Transverse colon (tissue), 4 donors: ENCODE measurements at places on chromosomes 13 and 19. TPM values are rescaled to one million over a fixed set of nuclear protein-coding genes. Genes with fewer than 3 reads are reported as not detected.

DNA sequence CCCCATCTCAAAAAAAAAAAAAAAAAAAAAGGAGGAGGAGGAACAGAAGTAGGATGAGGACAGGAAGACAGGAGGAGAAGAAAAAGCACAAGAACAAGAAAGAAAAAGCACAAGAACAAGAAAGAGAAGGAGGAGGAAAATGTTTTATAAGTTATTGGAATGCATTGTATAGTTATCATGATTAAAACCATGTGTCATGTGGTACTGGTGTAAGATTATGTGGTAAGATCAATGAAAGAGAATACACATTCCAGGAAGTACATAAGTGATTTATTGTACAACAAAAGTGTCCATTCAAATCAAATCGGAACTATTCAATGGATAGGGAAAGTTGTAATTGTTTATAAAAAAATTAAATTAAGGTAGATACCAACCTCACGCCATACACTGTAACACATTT, 167.7 kb downstream of the MZT1 start:
- no peak for DNase-seq

- no peak for DNase-seq
These were observed 35.0 kb upstream of the OLFM2 start for GRCh38 chr19:9971166-9971897.

- DNase-seq: no peak
These were observed 473 bp upstream of the SCN1B start for GRCh38 chr19:35029737-35030256.

DNA sequence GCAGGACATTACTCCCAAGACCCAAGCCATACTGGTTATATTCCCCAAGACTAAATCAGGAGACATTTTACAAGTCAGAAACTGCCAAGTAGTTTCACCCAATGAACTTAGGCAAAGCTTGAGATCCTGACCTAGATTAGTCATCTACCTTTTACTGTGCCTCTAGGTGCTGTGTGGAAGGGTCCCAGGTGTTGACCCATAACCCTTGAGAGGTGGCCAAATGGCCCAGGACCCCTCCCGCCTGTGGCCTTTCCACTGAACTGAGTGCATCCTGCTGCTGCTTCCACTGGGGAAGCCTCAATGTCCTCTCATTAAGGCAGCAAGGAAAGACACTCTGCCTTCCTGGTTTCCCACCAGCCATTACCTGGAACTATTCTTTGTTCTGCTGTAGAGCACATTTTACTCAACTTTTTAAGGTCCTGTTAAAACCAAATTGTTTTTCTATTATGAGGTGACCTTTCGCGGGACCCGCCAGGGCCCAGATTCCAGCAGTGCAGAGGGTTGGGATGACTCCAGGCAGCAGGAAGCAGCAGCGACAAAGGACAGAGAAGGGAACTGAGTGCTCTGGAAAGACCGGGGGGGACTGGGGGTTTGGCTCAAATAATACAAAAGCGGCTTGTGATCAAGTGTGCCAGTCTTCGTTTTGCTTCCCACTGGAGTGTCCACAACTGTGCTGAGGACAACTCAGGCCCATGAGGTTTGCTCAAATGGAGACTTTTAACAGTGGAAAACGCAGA, 27.1 kb downstream of the ANKRD10 start:
- no peak for DNase-seq

DNA sequence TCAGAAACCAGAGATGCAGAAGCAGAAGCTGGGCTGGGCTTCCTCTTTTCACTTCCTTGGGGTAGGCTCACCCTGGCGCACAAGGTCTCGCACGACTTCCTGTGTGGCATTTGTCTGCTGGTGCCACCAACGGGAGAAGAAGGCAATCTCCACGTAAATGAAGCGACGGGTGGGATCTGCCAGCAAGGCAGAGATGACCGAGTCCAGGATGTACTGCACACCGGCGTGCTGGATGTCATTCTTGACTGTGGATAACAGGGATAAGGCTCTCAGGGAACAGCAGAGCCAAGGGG, 1.3 kb downstream of the MAN2B1 start:
- peak; percentile 58 for DNase-seq

DNA sequence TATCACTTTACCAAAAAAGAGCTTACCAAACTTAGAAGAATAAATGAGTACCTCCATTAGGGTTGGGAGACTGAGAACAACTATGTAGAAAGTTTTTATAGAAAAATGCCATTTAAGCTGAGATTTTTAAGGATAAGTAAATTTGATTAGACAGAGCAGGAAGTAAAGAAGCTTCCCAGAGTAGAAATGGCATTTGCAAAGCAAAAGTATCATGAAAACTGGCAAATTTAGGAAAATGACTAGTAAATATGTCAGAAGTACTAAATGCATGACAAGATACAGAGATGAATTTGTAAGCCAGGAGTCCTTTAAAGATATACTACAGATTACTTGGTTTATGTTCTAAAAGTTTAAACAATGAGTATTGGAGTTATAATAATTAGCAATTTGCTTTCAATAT, 2581.8 kb downstream of the PCDH9 start:
- no peak for DNase-seq

- DNase-seq: no peak
These were observed 67.7 kb upstream of the TEX29 start for GRCh38 chr13:111252446-111253364.

DNA sequence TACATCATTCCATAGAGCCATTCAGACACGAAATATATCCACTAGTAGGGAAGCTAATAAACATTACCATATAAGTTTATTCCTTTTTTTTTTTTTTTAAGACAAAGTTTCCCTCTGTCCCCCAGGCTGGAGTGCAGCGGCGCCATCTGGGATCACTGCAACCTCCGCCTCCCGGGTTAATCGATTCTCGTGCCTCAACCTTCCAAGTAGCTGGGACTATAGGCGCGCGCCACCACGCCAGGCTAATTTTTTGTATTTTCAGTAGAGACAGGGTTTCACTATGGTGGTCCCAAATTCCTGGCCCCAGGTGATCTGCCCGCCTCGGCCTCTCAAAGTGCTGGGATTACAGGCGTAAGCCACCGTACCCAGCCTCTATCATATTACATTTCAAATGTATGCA, 612 bp upstream of the ZNF154 start:
- DNase-seq: no peak

GRCh38 chr13:65907666-65908525, 1322.2 kb downstream of the PCDH9 start:
- no peak for DNase-seq

GRCh38 chr13:99404005-99404755, 97.0 kb upstream of the GPR183 start:
- no peak for DNase-seq

DNA sequence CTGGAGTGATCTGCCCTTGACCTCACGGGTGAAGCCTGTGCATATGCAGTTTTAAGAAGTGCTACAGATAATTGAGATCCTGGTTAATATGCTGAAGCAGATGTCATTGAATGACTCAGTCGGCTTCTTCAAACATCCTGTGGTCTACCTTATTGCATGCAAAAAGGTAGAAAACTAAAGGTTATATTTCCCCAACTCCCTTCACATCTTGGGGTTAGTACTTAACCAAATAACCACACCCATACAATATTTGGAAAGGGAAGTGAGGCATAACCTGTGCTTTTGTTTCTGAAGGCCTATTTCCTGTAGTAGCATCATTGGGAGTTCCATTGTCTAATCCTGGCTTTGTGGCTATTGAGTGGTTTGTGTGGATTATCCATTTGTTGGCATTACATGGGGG, 58.3 kb downstream of the RAP2A start:
- no peak for DNase-seq

DNA sequence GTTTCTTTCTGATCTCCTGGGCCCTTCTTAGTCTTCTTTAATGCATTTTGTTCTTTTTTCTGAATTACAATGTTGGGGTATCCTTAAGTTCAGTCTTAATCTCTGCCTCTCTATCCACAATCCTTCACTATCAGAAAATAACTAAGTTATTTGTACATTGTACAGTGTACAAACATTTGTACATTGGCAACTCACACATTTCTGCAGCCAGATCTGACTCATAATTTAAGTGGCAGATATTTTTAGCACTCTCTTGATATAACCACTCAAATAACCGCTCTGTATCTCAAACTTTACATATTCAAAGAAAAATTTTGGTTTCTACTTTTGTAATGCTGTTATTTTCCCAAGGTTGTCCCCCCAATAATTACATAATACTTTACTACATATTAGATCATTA, 691.1 kb upstream of the SPRY2 start:
- DNase-seq: no peak

NLRP13 gene
- total RNA-seq: not detected

KDELR1 gene
- 80.6 TPM for total RNA-seq

RASIP1 gene
- 3.0 TPM for total RNA-seq

PALM3 gene
- 0.14 TPM for total RNA-seq

PODNL1 gene
- 3.0 TPM for total RNA-seq

JAK3 gene
- total RNA-seq: 8.4 TPM
